ENCODE measurements at places on chromosomes 5 and 9. TPM values are rescaled to one million over a fixed set of nuclear protein-coding genes. Genes with fewer than 3 reads are reported as not detected.

GRCh38 chr5:146069780-146070099, 35.6 kb downstream of the PLAC8L1 start:
- no peak for DNase-seq

The PCDHA3 gene
- total RNA-seq = 0.32 TPM

GRCh38 chr9:100204796-100205195, 105.8 kb downstream of the INVS start:
- no peak for DNase-seq

DNA sequence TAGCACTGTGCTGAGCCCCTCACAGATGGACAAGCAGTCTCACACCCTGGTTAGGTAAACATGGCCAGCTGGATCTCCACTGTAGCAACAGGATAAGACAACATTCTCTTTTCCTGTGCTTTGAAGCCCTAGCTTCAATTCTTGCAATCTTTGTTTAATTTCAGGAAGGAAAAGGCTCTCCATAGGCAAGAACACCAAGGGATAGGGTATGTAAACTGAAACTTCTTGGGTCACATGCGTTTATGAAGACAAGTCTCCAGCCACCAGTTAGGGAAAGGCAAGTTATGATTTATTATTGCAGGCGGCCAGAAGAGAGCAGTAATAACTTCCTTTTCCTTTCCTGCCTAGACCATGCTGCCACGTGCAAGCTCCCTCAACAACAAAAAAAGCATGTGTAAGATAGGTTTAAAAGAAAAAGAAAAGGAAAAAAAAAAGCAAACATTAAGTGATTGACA, 50.1 kb upstream of the POU5F2 start:
- DNase-seq = peak; percentile 55

GRCh38 chr5:31605920-31606319, 33.0 kb upstream of the PDZD2 start:
- DNase-seq = no peak

- no peak for DNase-seq
These were observed 29.5 kb downstream of the LAMC3 start for GRCh38 chr9:131038256-131039128.

The PKD2L2 gene
- total RNA-seq = not detected

- no peak for DNase-seq
These were observed 136.0 kb downstream of the CAMK4 start for GRCh38 chr5:111360173-111360572.

- no peak for DNase-seq
These were observed 36.4 kb upstream of the CPEB4 start for GRCh38 chr5:173851595-173852243.

DNA sequence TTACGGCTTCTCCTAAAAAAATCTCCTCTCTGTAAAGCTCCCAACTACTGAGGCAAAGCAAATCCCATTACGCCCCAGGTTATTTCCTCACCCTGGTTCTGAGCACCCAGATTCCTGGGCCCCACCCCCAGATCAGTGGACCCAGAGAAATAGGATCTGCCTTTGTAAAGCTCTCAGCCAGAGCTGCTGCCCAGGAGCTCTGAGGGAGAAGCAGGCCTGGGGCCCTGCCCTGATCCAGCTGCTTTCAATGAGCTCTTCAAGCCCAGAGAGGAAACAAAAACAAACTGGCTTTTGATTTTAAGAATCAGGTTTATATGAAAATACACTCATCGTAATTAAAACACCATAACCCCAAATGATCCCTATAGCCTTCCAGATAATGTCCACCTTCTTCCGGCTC, 124.5 kb downstream of the C5orf15 start:
- DNase-seq = no peak

The GLT6D1 gene
- not detected for total RNA-seq

DNA sequence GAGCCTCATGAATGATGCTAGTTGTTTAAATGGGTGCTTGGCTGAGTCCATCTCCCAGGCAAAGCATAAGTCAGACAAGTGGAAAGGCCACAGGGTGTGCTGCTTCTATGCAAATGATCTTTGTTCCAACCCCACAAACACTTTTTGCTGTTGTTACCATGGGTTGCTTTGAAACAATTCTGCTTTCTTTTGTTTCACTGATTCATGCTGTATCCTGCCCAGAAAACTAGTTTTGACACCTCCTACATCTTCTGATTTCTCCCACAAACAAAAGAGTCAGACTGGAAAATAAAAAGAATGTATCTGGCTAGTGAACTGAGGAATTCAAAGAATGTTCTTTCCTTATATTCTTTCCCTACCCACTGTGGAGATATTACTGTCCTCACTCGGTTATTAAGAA, 298.6 kb downstream of the DIRAS2 start:
- no peak for DNase-seq

DNA sequence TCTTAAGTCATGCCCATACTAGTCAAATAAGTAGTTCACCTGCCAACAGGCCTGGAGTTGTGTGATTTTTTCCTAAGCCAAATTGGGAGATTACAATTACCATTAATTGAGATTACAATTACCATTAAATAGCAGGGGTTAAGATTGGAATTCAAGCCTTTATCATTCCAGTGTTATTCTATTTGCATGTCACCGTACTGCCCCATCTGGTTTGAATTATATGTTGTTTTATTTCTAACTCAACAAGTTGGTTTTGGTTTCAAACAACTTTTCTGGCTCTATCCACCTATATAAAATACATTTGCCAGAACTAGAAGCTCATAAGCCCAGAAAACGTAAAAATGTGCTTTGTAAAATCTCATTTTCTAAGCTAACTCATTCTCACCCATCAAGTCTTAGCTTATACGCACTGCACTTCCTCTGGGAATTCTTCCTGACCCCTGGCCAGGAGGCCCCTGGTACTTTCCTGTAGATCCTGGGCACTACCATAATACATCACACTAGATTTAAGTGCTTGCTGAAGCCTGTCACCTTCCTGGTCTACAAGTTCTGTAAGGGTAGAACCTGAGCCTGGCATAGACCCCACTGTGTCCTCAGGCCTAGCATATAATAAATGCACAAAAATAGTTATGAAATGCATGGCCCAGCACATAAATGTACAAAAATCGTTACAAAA, 242.0 kb upstream of the TRPM3 start:
- DNase-seq = peak; percentile 15

DNA sequence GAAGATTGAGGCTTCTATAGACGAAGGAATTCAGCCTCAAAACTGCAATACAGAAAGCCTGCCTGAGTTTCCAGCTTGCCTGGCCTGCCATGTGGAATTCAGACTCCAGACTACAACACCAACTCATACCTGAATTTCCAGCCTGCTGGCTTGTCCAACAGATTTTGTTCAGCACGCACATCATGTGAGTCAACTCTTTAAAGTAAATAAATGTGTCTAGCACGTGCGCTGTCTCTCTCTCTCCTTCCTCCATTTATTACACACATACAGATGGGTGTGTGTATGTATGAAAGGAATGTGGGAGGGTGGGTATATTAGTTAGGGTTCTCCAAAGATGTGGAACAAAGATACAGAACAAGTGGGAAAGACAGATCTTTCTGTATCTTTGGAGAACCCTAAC, 82.4 kb upstream of the TAS2R1 start:
- peak; percentile 82 for DNase-seq

The SUSD3 gene
- total RNA-seq = 3.2 TPM

DNA sequence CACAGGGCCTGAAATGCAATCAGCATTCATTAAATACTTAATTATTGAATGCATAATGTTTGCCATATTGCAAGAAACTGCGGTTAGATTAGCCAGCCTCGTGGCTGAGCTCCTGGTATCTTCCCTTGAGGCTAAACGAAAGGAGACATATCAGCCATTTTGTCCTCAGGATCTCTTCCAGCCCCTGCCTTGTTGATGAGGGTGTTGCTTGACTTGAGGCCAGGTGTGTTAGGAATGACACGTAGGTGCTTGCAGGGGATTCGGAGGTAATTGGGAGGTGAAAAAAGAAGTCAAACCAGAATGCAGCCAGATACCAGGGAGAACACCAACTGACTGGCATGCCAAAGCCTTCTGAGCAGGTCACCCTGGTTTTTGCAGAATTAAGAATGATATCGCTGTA, 12.5 kb downstream of the SH3RF2 start:
- DNase-seq = no peak

DNA sequence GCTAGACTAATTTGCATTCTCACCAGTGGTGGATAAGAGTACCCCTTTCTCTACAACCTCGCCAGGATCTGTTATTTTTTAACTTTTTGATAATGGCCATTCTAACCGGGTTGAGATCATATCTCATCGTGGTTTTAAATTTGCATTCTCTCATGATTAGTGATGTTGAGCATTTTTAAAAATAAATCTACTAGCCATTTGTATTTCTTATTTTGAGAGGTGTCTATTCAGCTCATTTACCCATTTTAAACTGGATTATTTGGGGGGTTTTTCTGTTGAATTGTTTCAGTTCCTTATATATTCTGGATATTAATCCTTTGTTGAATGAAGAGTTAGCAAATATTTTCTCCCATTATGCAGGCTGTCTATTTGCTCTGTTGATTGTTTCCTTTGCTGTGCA, 139.6 kb downstream of the ARSB start:
- no peak for DNase-seq

DNA sequence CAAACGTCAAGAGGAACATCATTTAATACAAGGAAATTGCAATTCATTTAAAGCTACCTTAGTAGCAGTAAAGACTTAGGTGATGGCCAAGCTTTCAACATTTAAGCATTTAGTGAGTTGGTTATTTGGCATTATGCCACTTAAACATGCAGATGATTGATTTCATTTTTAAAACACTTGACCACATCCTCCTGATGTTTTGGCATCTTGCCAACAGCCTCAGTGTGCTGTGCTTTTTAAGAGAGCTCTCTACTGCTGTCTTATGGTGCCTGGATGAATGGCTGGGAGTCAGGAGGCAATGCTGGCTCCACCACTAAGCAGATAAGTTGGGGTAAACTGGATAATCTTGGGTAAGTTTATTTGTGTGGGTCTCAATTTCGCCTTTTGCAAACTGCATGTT, 364.5 kb downstream of the MAN2A1 start:
- peak; percentile 48 for DNase-seq

DNA sequence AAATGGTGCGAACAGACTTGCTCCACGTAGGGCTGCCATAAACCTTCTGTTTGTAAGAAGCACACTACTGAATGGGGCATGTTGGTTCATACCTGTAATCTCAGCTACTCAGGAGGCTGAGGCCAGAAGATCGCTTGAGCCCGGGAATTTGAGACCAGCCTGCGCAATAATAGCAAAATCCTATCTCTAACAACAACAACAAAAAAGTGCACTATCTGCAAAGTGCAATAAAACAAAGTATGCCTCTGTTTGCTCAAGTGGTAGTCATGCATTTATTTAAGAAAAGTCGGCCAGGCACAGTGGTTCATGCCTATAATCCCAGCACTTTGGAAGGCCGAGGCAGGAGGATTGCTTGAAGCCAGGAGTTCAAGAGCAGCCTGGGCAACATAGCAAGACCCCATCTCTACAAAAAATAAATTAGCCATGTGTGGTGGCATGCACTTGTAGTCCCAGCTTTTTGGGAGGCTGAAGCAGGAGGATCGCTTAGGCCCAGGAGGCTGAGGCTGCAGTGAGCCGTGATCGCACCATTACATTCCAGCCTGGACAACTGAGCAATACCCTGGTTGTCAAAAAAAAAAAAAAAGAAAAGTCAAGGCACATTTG, 5.2 kb downstream of the ATPSCKMT start:
- DNase-seq = no peak

The CCL27 gene
- total RNA-seq = not detected

- no peak for DNase-seq
These were observed 419.0 kb upstream of the DAB2 start for GRCh38 chr5:39843767-39844166.

The NR3C1 gene
- 55.7 TPM for total RNA-seq

- no peak for DNase-seq
These were observed 72.0 kb upstream of the COL5A1 start for GRCh38 chr9:134569626-134570025.

DNA sequence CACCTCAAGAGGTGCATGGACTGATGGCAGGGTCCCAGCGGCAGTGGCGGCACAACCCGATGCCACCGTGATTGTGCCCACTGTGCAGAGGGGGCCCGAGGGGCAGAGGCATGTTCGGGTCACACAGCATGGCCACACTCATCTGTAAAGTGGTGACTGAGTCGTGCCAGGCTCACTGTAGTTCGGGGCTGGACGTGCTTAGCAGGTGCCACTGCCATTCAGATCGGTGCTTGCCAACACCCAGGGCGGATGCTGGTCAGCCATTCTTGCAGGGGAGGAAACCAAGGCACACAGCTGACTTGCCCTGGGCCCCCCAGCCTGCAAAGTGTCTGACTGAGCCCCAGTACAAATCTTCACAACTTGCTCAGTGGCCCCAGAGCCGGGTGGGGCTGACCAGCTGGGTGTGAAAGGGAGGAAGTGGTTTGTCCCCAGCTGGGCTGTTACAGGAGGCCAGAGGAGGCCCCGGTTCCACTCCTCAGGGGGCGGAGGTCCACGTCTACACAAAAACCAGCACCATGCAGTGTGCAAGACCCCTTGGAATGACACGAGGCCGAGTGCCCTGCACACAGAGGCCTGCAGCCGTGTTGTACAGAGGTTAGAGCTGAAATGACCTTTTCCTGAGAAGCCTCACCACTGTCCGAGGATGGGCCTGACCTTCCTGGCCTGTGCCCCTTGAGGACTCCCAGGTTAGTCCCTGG, 17.9 kb downstream of the FGD3 start:
- DNase-seq = no peak

DNA sequence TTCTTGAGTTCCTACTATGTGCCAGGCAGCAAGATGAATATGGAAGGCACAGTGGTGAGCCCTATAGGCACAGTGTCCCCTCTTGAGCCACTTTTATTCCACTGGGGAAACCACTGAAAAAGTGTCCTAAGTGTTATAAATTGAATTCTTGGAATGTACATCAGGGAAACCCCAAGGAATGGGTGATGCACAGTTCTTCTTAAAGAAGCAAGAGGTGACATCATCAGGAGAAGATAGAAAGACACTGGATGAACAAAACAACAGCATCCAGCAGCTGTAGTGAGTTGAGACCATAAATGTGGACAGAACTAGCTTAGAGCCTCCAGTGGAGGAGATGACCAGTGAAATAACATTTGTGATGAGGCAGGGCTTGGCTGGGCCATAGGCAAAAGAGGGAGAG, 199.2 kb upstream of the ANKRD55 start:
- DNase-seq = no peak

GRCh38 chr9:20095430-20096092, 306.7 kb upstream of the SLC24A2 start:
- no peak for DNase-seq

The MELK gene
- 19.0 TPM for total RNA-seq

The ACOT12 gene
- total RNA-seq = not detected

- DNase-seq = no peak
These were observed 6.5 kb downstream of the TRAF1 start for GRCh38 chr9:120919843-120920805.

DNA sequence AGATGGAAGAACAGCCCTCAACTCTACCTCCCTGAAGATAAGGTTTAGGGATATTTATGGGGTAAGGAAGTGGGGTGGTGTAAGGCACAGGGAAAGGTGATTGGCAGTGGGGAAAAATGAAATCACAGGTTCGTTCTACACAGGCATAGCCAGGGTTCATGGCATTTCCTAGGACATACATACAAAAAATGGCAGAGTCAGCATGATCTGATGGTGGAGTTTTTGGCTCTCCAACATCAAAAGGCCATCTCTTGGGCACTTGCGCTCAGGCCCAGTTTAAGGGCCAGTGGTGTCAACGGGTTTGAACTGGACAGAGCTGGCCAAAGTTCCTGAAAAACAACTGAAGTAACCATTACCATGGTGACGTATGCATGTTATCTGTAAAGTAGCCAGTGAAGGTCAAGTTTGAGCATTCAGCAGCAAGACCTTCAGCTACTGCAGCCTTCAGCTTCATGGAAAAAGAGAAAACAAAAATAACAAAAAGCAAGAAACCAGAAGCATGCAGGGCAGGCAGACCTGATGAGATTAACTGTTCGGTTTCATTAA, 92.8 kb downstream of the SMARCA2 start:
- no peak for DNase-seq

Data from fibroblast of villous mesenchyme (primary cell).